ENCODE measurements at places on chromosomes 13 and 19.
A peak's percentile ranks its signal among the peaks of the same experiment; 100 is the strongest.

DNA sequence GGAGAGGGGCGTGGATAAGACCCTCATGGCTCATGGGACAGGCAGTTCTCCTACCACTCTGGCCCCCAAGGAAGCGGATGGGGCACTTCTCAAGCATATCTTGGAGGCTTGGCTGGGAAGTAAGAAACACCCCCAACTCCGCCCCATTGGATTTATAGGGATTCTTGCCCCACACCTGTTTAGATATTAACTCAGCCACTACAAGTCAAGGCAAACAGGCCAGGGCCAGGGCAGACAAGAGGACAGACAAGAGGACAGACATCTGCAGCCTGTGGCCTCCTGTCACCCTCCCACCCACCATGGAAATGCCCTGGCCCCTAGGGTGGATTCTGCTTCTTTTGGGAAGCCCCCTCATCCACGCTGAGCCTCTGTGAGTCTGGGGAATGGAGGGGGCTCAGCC lies 24.1 kb downstream of the RDH8 start:
- no peak for DNase-seq

GRCh38 chr13:39599842-39600241 lies 3.2 kb downstream of the LHFPL6 start:
- DNase-seq: no peak

DNA sequence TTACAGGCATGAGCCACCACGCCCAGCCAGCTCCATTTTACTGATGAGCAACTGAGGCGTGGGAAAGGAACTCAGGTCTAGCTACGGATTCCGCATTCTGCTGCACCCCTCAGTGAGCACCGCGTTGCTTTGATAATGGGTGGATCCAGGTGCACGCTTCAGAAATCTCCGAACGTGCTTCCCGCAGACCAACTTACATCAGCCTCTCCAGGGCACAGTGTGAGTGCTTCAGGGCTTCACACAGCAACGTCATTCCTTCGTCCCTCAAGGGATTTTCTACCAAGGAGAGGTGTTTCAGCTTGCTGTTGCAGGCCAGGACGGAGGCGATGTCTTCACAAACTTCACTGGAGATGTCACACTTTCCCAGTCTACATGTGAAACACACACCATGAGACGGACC lies 21.7 kb downstream of the NLRP9 start:
- no peak for DNase-seq

DNA sequence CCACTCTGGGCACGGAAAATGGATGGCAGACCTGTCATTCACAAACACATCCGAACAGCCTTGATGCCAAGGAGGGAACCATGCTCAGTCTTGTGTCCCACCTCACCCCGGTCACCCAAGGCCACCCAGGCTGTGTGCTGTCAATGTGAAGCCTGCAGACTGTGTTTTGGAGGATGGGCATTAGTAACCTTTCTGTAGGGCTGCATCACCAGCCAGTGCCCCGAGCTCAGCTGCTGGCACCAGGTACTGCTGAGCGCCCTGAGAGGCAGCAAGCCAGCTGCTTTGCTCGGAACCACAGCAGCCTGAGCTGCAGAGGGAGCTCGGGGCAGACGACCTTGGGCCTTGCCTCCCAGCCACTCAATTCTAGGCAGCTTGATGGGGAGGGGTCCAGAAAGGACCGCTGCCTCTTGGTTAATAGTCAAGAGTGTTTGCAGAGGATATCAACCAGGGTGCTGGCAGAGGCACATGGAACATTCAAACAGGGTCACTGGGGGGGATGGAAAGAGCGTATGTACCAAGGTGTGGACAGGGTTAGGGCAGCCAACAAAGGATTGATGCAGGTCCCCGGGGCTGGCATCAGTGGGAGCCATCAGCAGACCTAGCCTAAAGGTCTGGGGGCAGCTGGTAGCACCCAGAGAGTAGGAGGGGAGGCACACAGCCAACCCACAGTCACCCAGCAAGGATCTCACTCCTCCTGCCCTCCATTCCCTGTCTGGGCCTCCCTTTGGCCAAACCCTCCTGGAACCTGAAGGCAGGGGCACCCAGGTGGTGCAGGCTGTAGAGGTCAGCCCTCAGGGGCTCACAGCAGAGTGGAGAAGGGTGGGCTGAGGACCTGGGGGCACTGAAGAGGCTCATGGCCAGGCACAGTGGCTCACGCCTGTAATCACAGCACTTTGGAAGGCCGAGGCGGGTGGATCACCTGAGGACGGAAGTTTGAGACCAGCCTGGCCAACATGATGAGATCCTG lies 8.1 kb downstream of the VSTM2B start:
- no peak for DNase-seq

DNA sequence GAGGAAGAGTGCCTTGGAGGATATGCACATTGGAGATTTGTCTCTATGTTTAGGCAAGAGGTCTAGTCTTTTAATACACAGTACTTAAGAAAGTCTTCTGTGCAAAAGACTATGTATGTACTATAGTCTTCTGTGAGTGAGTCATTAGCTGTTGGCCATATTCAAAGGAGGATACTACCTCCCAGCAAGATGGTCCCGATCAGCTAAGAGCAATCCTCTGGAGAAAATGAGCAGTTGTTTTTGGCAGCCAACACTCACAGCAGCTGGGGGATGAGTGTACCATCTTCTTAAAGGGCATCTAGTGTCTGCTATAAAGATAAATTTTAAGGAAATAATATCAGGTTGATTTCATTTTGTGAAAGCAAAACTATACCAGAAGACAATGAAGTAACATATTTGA lies 487.8 kb downstream of the KCTD12 start:
- DNase-seq: no peak

- peak; percentile 24 for DNase-seq
Observed at GRCh38 chr19:5949792-5950305, 28.1 kb downstream of the RANBP3 start.

DNA sequence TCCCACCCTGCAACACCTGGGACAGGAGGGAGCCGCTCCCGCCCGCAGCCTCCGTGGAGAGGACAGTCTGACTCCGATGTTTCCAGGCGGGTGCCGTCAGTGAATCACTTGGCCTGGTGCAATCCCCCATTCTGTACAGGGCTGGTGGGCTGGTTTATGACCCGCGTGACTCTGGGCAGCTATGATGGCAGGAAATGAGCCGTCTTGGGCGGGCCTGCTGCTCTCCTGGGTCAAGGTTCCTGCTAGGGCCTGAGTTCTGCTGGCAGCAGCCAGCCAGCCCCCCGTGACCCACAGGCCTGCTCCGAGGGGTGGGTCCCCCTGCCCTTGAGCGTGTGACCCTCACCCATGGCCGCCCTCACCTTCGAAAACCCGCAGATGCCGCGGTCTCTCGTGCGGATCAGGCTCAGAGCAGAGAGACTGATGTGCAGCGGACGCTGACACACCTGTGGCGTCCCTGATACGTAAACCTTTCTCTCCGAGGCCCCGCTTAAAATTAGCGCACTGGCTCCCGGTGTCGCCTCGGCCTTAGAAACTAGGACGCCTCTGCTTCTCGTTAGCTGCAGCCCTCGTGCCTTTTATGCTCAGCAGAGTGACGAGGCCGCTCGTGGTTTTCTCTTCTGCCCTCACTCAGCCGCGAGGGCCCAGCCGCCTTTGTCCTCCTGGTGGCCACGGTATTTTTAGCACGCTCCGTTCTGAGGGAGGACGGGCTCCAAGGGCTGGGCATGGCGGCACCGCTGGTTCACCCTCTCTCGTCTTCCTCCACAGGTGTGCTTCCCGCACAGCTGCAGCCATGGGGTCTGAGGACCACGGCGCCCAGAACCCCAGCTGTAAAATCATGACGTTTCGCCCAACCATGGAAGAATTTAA lies 63.4 kb downstream of the KDM4B start:
- DNase-seq: no peak

DNA sequence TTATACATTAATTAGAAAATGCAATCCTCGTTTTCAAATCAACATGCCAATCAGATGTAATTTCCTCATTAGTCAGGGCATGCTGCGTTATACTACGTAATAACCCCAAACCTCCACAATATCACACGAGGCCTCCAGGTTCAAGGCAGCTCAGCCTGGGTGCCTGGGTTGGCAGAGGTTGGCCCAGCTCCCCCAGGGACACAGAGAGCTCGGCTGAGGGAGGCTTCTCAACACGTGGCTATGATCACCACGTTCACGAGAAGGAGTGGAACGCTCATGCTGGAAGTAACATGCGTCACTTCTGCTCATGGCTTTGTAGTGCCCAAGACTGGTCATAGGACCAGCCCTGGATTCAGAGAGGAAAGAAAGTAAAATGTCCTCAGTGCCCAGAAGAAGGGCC lies 144.9 kb upstream of the SOX1 start:
- no peak for DNase-seq

DNA sequence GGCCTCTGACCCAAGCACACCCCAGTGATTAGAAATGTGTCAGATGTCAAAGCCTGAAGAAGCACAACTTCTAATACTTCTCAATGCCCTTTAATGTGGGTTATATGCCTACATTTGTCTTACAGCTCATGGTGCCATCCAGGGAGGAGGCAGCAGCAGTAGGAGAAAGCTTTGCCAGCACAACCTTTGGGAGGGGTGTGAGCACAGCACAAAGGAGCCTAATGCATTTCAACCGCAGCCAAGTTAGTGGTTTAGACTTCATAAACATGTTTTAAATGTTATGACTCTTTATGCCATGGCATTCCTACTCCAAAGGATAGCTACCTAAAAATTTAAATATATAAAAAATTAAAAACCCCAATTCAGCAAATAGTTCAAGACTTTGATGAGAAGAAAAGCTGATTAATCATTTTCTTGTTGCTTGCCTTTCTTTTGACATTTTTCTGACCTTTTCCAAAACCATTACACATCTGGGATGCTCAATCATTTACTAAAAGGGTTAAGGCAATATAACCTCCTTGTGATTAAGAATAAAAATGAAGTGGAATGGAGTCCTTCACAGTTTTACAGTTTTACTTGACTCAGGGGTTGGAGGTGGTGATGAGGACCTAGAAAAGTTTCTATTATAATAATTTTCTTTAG lies 142.7 kb downstream of the DLEU7 start:
- no peak for DNase-seq

DNA sequence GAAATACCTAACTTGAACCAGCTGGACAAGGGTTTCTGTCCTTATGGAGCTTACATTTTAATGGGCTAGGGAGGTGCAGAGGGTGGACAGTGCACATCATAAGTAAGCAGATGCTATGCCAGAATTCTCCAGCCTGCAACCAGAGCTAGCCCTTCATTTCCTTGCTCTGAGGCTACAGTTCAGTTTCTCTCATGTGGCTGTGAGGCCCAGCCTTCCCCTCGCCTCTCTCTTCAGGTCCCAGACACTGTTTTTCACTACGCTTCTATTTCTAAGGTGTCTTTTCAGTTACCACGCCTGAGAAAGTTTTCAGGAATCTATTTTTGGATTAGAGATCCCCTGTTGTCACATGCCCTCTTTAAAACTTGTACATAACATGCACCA lies 141.9 kb downstream of the PCCA start:
- no peak for DNase-seq

GRCh38 chr13:73808318-73808717 lies 325.9 kb downstream of the KLF12 start:
- no peak for DNase-seq

DNA sequence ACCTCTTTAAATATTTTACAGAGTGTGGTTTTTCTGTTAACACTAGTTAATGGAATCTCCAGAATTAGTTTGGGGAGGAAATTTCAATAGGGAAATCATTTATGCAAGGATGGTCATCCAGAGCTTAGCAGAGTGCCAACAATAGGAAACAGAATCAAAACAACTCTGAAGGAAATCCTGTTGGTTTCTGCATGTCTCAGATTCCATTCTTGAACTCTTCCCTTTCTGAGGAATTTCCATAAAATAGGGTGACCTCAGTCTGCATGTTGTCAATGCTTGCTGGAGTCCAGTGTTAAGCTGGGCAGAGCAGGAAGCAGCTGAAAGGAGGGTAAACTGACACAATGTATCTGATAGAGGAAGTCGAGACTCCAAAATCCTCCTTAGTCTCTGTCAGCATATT lies 16.9 kb downstream of the CBY2 start:
- DNase-seq: no peak

DNA sequence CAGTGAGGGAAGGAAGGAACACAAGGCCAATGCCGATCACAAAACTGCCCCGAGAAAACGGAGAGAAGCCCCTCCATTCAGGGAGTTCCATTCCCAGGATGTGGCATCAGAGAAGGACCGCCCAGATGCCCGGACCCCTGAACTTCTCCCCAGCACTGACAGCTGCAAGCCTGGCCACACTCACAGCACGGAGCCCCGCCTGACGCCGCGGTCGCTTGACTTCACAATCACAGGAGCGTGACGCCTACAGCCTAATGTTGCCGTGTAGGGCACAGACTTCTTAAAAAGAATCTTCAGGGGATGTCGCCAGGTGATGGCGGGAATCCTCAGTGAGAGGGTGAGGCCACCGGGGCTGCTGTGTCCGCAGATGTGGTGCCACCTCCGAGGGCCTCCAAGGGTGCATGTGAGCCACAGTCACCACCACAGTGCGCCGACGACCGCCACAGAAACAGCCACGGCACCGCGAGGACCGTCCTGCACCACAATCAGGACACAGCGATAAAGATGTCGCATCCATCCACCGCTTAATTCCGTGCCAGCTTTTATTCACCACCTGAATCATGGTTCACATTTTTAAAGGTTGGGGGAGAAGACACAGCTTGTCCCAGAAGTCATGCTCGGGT lies 77.2 kb downstream of the SPACA7 start:
- no peak for DNase-seq

GRCh38 chr13:40200273-40200978 lies 466.0 kb downstream of the FOXO1 start:
- DNase-seq: no peak

- DNase-seq: no peak
Observed at GRCh38 chr19:32098968-32099367, 246.4 kb upstream of the ZNF507 start.

DNA sequence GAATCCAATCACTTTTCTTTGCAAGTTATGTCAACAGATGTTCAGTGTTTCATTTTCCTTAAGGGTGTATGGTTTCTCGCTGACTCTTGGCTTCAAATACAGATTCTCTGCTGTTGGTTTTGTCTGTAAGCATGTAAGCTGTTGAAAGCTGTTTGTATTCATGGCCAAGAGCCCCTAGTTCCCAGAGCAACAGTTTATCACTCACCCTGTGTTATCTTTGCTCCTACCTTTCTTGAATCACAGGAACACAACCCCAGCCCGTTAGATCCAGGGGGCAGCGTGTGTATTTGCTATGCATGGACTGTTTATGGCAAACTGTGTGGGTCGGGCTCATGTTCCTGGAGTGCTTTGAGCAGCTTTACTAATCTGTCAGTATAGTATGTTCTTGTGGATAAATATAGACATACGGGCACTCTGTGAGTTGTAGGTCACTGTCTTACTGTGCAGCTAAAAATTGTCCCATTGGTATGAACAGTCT lies 28.9 kb downstream of the FRY start:
- DNase-seq: no peak

GRCh38 chr13:43203781-43204180 lies 180.4 kb downstream of the DNAJC15 start:
- DNase-seq: no peak

DNA sequence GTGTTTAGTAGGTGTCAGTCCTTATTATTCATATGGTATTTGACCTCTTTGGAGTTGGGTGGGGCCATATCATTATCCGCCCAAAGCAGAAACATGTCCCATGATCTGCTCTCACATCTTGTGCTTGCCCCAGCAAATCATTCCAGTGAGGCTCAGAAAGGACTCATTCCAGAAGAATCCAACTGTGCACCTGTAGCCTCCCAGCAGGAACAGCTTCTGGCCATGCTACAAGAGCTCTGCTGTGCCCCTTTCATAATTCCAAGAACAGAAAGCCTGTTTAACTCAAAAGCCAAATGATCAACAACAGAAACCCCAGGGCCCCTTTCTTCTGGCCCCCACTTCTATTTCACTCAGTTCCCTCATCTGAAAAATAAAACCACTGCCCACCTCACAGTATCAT lies 673.1 kb downstream of the DIAPH3 start:
- no peak for DNase-seq

- no peak for DNase-seq
Observed at GRCh38 chr13:23684647-23685046, 114.4 kb downstream of the TNFRSF19 start.

- DNase-seq: no peak
Observed at GRCh38 chr19:27795369-27795768, 1417.6 kb downstream of the UQCRFS1 start.
